NCI-H2081 treated with DMSO at 0.1 percent for 48 hours (cell line): ENCODE measurements at places on chromosomes 16 and 17.

DNA sequence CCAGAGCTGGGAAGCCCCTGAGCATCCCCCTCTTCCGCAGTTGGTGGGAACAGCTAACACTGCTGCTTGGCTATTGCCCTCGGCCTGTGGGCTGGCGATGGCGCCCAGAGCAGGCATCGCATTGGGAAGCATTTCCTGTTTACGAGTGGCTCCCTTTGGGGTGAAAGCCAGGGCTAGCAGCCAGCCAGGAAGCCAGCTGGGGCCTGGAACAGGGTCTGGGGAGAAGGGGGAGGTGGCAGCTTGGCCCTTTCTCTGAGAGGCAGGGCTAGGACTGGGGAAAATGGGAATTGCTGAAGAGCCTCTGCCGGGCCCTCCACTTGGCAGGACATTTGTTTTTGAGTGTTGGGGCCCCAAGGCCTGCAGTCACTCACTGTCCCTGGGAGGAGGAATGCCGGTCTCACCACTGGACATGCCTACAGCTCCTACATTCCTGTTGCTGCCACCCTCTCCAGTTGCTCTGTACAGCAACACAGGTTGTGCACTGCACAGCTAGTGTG lies 2.4 kb upstream of the MTSS2 start:
- no peak for DNase-seq

DNA sequence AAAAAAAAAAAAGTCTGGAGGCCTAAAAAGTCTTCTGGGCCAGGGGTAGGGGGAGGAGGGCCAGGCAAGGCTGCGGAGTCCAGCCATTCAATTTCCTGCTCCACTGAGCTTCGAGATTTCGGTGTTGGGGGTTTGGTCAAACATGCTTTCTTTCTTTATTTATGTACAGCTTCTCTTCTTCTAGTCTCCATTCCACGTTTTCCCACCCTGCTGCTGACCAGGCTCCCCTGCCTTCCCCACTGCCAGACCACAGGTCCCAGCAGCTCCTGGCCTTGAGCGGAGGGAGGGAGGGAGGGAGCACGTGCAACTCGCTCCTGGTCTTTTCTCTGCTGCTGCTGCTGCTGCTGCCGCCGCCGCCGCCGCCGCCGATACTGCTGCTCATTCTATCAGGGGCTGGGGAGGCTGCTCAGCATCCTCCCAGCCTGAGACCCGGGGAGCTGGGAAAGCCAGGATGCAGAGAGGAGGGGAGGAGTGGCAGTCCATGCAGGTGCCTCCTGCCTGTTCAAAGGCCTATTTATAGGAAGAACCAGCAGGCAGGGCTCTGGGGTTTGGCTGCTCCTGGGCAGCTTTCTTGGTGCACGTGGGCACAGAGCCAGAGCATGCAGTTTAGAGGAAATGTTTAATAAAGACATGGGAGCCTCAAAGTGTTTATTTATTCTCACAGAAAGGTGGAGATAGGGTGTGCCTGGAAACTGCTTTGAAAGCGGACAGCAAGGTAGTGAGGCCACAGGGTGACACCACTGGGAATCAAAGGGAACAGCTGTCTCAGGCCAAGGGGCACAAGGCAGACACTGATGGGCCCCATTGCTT lies 23.4 kb upstream of the ZFHX3 start:
- no peak for DNase-seq

- DNase-seq, result no peak
These were observed 22.9 kb downstream of the MYO18A start for GRCh38 chr17:29157310-29157709.

- DNase-seq, result no peak
These were observed 847 bp downstream of the ZDHHC7 start for GRCh38 chr16:85010446-85010930.

GRCh38 chr16:88010343-88010967 lies 59.2 kb downstream of the BANP start:
- no peak for DNase-seq

GRCh38 chr17:6668727-6669425 lies 17.3 kb downstream of the C17orf100 start:
- DNase-seq, result no peak

DNA sequence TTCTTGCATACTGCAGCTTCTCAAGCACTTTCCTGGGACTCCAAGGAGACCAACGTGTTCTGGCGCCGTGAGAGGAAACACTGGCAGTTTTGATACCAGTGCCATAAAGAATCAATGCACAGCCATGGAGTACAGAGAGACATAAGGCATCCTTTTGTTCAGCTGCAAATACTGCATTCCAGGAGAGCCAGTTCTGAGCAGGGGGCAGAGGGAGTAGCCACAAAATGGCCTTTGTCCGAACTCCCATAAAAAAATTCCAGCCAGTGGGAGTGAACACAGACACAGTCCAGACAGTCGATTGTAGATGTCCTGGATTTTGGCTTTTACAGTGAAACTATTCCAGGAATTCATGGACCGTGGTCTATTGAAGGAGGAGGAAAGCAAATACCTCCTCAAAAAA lies 36.2 kb upstream of the TEKT3 start:
- no peak for DNase-seq

GRCh38 chr17:68390888-68391545 lies 66.3 kb downstream of the WIPI1 start:
- DNase-seq, result no peak

- DNase-seq, result no peak
These were observed 290.4 kb downstream of the ABCC12 start for GRCh38 chr16:47865337-47865855.

- no peak for DNase-seq
These were observed 60.5 kb downstream of the TK2 start for GRCh38 chr16:66489385-66489784.

DNA sequence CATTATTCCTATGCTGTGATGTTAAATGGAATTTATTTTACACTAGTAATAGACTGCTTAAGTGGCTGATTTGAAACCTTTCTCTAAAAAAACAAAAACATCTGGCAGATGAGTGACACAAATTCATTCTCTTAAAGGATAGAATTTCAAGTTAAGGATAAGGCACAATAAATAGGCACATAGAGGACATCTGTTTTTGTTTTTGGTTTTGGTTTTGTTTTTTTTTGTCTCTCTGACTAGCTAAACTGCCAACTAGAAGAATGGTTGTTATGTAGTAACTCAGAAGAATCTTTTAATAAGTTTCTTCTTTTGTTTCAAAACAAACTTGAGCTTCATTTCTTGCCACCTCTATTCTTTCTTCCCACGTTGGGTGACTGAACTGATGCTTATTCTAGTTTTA lies 5.1 kb upstream of the VPS4A start:
- DNase-seq, result no peak

DNA sequence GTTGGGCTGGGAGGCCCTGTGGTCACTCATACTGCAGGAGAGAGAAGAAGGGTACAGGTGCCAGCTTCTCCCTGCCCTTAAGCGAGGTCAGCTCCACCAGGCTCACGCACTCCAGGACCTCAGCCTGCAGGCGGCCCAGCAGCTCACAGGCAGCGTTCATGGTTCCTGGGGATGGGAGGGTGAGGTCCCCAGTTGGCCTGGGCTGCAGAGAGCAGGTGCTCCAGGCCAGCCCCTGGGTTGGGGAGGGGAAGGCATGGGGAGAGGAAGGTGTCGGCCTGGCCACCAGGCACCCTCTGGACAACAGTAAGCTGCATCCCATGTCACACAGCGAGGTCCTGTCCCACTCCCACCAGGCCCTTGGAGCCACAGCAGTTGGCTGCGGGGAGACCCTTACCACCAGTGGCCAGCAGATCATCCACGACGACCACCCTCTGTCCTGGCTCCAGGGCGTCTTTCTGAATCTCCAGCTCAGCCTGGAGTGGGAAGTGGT lies 2.0 kb downstream of the APRT start:
- no peak for DNase-seq

DNA sequence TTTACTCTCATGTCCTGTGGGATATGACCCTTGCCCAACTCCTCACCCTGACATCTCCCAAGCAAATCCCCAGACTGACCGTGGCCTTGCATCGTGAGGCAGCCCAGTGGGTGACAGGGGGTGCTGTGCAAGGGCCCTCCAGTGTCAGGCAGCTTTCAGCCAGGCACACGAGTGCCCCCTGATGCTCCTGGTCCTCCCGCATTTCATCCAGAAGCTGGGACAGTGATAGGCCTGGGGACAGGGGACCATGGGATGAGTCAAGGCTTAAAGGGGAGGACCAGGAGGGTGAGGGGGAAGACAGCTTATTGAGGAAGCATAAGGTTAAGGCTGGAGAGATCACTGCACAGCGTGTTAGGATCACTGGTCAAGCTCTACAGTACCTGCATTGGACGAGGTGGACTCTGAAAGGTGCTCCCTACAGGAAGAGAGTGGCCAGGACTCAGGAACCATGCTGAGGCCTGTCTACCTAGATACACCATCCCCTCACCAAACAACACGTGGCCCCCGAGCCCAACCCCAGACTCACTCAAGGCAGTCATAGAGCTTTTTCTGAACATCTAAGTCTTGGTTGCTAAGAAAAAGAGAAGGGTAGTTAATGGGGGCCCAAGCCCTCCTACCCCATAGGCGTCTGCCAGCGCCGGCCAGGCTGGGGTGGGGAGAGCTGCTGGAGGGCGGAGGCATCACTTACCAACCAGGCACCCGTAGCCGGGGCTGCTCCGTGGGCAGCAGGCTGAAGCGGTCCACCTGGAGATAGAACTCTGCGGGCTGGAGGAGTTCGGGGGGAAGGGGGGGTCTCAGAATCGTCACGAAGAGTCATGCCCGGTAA lies 998 bp downstream of the ACD start:
- no peak for DNase-seq

DNA sequence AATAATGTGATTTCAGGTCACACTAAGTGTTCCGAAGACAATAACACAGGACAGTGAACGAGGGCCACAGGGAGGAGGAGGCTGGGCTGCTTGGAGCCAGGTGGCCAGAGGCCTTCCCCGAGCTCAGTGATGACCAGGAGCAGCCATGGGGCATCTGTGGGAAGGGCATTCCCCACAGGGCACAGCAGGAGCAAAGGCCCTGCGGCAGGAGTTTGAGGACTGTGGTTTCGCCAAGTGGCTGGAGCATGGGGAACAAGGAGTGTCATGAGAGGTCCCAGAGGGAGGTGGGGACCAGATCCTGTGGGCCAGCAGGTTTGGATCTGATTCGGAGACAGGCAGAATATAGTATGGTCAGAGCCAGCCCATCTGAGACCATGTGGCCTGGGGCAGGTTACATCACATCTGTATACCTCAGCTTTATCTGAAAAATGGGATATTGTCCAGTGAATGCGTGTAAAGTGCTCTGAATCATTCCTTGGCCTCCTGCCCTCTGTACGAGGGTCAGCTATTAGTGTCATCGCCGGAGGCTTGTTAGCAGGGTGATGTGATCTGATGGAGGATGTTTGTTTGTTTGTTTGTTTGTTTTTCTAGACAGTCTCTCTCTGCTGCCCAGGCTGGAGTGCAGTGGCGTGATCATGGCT lies 176.8 kb downstream of the KATNIP start:
- no peak for DNase-seq

GRCh38 chr17:924711-925475 lies 54.7 kb downstream of the NXN start:
- DNase-seq, result no peak

DNA sequence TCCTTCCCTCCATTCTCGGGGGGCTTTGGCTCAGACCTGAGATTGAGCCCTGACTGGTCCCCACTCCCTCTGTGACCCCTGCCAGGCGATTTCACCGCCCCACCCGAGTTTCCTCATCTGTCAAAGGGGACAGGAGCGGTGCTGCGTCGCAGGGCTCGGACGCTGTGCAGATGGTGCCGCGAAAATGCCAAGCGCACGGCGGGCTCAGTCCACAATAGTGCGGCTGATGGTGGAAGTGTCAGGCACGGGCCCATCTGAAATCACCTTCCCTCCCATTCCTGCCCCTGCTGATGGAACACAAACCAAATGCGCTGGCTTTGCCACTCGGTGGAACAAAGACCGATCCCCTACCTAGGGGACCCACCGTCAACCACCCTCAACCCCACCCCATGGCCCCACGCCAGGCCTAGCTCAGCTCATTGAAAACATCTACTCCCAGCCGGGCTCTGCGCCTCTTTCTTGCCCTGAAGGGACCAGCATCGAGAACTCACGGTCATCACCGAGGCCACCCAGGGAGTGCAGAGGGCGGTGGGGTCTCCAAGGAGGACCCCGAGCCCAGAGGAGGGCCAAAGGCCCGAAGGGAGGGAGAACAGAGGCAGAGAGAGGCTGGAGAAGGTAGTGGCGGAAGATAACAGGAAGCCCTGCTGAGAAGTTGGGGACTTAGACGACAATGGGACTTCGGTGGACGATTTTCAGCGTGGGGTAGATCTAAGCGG lies 1.4 kb downstream of the CARHSP1 start:
- no peak for DNase-seq

DNA sequence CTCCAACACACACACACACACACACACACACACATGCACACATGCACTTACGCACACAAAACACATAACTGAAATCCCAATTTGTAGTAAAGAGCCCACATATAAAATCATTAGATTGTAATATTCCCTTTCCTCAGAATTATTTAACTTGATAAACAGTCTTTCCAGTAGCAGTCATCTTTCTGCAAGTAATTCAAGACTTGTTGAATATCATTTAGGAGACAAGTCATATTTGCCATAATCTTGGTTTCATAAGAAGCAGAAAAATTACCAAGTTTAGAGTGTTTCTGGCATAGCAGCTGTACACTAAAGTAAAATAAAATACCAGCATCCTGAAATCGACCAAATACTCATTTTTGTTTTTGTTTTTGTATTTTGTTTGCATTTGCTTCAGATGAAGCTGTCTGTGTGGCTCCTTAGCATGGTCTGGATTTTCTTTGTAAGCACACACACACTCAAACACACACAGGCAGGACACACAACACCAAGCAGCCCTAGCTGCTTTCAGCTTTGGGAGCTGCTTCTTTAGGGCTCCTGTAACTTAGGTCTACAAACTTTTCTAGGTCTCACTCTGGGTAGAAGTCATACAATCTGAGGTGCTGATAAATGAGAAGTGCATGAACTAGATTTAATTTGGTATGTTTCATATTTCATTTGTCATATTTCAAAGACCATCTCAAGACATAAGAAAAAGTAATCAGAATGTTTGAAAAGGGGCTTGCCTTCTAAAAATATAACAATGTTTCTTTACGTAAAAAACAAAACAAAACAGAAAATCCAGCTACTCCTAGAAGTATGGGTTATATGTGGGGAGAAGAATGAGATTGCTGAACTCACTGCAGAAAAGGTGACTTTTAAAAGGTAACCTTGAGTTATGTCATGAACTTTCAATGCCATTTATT lies 3.0 kb downstream of the SALL1 start:
- no peak for DNase-seq

DNA sequence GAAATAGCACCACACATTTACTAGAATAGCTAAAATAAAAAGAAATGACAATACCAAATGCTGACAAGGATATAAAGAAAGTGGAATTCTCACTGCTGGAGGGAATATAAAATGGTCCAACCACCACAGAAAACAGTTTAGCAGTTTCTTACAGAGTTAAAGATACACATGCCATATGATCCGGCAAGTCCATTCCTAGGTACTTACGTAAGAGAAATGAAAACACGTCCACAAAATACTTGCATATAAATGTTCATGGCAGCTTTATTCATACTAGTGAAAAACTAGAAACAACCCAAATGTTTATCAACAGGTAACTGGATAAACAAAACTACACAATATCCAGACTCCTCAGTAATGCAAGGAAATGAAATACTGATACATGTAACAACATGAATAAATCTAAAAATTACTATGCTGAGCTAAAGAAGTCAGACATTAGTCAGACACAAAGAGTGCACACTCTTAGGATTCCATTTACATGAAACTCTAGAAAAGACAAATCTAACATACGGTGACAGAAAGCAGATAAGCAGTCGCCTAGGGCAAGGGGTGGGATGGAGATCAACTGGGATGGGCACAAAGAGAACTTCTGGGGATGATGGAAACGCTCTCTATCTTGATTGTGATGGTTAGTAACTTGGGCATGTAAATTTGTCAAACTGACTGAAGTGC lies 76.4 kb downstream of the SMG6 start:
- no peak for DNase-seq
